ENCODE measurements at places on chromosomes 6 and 20. TPM values are rescaled to one million over a fixed set of nuclear protein-coding genes. Genes with fewer than 3 reads are reported as not detected.
A peak's percentile ranks its signal among the peaks of the same experiment; 100 is the strongest.

GRCh38 chr6:37872373-37872745 is 52.8 kb downstream of the ZFAND3 start:
- no peak for DNase-seq

- peak; percentile 51 for DNase-seq
Observed at GRCh38 chr6:116561377-116562018, 7.9 kb downstream of the CALHM4 start.

DNA sequence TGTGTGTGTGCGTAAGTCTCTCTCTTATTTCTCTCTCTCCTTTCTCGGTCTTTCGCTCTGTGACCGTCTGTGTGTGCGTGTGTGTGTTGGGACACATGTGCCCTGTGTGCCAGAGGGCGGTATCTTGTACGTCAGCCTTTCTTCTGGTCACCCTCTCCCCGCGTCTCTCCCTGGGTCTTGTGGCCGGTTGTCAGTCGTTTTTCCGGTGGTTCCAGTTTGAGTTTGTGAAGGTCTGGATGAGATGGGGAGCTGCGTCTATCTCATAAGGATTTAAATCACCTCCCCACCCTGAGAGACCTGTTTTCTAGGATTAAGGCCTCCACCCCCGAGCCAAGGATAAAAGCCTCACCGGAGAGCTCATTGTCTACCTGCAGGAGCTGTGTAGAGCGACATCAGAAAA is 295.5 kb upstream of the ZNF337 start:
- no peak for DNase-seq

WFDC10B gene
- total RNA-seq: not detected

Data from activated T-helper 1 cell treated with anti-CD3 and anti-CD28 coated beads, Interleukin-12 subunit alpha, Interleukin-12 subunit beta, Interleukin-2, Interleukin-4 antibody, amounts not matched to agents 30 ng/mL and 10 ng/mL and 1 ng/mL, durations not matched to agents 14 hours and 24 hours and 36 hours (primary cell).